Esophagus mucosa (tissue), 1 donor: ENCODE measurements at places on chromosomes 1 and 21. TPM values are rescaled to one million over a fixed set of nuclear protein-coding genes. Genes with fewer than 3 reads are reported as not detected.

The MATN1 gene
- not detected for total RNA-seq

The CORT gene
- total RNA-seq, result 0.28 TPM

The RCSD1 gene
- 2.4 TPM for total RNA-seq

The TAL1 gene
- 0.64 TPM for total RNA-seq

The CELA3A gene
- total RNA-seq, result not detected

The NKAIN1 gene
- total RNA-seq, result 0.92 TPM

The KCNT2 gene
- 0.20 TPM for total RNA-seq

GRCh38 chr1:177505905-177506590 lies 335.3 kb downstream of the BRINP2 start:
- no peak for ATAC-seq

DNA sequence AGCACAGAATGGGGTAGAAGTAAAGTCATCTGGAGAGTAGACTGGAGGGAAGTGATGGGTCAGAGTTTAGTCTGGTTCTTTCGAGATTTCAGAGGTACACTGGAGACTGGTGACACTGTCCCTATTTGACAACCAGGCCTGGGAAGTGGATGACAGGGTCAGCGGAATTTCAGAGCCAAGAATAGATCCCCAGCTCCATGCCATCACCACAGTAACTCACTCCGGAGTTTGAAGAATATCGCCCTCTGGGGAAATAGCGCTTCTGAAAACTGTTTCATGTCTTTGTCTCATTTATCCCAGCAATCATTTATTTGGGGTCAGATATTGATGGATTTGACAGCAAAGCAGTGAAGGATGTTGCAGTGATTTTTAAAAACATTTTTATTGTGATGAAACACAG lies 7.6 kb upstream of the NFASC start:
- no peak for ATAC-seq

DNA sequence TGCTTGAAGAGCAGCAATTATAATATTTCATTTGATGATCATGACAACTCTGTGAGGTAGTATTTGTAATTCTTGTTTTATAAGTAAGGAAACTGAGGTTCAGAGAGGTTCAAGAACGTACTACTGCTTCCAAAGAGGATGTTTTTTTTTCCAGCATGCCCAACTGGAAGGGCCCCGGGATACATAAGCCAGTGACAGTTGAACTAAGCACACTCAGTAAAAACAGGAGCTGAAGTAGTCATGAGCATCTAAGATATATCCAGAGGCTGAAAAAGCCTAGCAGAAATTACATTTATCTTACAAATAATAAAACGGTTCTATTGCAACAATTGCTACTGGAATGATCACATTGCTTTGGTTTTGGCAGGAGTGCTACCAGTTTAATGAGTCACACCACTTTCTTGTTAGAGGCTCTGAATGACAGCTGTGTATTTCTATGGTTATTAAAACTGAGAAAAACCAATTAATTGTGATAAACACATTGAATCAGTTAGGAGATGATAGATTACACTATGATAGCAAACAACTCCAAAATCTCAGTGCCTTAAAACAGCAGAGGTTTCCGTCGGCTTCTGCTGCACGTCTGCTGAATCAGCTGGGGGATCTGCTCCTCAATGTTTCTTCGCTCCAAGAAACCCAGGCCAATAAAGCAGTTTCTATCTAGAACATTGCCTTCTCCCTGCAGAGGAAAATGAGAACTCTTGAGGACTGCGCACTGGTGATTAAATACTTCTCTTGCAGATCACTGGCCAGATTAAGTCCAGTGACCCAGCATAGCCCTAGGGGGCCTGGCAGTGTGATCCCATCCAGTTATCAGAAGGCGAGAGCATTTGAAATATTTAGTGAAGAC lies 522.7 kb downstream of the PLPP3 start:
- ATAC-seq, result peak; percentile 46

- no peak for ATAC-seq
These were observed 102.1 kb downstream of the SLC30A10 start for GRCh38 chr1:219826290-219826689.

DNA sequence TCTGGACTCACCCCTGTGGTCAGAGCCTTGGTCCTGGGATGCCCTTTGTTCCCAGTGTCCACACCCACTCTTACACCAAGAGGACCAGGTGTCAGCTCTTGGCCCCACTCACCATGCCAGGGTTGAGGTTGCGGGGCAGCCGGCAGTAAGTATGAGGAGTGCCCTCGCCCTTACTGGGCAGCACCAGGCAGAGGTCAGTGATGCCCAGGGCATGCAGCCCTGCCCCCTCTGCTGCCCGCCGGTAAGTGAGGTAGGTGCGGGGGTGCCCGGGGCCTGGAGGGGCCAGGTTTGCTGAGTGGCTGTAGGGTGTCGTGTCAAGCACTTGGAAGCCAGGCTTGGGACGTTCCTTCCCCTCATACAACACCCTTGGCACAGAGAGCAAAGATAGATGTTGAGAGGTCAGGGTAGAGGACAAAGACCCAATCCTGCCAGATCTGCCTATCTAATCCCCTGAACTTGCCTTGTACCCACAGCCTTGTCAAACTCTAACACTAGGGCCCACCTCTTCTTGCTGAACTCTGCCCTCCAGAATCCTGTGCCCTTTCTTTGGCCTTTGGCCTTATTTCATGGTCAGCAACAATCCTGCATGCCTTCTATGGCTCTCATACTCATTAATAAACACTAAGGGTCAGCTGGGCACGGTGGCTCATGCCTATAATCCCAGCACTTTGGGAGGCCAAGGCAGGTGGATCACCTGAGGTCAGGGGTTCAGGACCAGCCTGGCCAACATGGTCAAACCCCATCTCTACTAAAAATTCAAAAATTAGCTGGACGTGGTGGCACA lies 3.6 kb downstream of the DENND4B start:
- ATAC-seq, result no peak

- no peak for ATAC-seq
These were observed 2.5 kb upstream of the F3 start for GRCh38 chr1:94543893-94544635.

DNA sequence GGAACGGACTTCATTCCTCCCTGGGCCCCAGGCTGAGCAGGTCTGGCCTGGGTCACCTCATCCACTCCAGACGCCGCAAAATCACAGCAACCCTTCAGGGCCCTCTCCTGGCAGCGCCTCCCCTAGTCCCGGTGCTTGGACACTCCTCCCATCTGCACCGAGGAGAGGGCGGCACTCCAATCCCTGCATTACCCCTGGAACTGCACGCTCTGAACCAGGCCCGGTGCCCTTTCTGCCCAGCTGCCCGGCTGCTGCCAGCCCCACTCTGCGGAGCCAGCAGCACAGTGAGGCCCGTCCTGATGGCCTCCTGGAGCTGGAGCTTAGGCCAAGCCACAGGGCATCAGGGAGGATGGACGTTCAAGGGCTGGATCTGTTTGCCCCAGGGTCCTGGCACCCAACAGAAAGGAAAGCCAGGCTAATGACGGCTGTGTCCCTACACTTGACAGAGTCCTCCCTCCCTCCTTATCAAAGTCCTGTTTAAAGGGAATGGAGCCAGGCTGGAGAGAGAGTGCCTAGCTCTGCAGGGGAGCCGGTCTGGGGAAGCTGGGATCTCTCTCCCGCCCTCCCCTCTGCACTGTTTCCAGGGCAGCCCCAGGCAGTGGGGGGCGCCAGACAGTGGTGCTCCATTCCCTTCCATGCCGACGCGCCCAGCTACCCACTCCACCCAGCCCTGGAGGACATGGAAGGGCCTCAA lies 12.7 kb downstream of the COL6A2 start:
- no peak for ATAC-seq

- no peak for ATAC-seq
These were observed 55.2 kb downstream of the MRPL37 start for GRCh38 chr1:54255026-54255702.

GRCh38 chr1:222926566-222926965 lies 111.7 kb downstream of the DISP1 start:
- peak; percentile 59 for ATAC-seq

- ATAC-seq, result no peak
These were observed 154.9 kb downstream of the RERE start for GRCh38 chr1:8662380-8663072.

DNA sequence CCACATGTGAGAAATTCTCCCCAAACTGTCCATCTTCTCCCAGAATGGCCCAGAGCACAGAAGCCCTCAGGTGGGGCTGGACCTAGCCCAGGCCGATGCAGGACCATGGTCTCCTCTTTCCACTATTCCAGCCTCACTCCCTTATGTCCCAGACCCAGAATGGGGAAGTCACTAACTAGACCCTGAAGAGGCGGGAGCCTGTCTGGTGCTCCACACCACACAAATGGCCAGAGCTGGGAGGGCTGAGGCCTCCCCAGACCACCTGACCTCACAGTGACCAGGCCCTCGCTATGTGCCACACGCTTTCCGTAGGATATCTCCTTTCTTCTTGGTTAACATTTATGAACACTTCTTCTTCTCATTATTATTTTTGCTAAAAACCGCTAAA lies 54.9 kb upstream of the EDN2 start:
- ATAC-seq, result no peak
